Kidney epithelial cell (primary cell): ENCODE measurements at places on chromosomes 7 and 10.
A peak's percentile ranks its signal among the peaks of the same experiment; 100 is the strongest.

- DNase-seq: no peak
Observed at GRCh38 chr10:103479135-103479534, at the start of gene CALHM3. CALHM3 (minus strand) TSS chr10:103479240; CDS start chr10:103479032, 208 bp downstream.

GRCh38 chr10:119306514-119306951 lies 99.2 kb downstream of the GRK5 start:
- no peak for DNase-seq

- DNase-seq: no peak
Observed at GRCh38 chr10:100340948-100341847, 5.8 kb upstream of the SCD start.

- DNase-seq: no peak
Observed at GRCh38 chr10:1398626-1399410, 338.5 kb downstream of the ADARB2 start.

GRCh38 chr7:28564755-28565374 lies 152.5 kb downstream of the CREB5 start:
- DNase-seq: no peak

GRCh38 chr7:5492636-5493020 lies 69.0 kb upstream of the TNRC18 start:
- no peak for DNase-seq

- DNase-seq: peak; percentile 66
Observed at GRCh38 chr7:134470864-134471263, 12.0 kb upstream of the AKR1B1 start.

DNA sequence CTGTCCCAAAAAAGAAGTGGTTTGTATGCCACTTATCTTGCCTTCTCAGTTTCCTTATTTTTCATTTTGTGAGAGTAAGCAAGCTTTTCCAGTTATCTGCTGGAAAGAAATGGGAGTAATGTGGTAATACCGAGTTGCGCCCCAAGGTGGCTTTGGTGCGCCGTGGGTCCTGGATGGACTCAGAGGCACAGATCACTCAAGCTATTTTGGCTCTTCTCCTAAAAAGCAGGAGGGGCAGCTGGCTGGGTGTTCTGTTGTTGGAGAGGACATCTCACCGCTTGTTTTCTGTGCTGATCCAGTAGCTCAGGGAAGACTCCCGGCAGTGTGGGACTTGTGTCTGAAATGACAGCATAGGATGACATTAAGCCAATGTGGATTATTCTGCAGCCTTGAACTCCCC lies 16.4 kb downstream of the PRKRIP1 start:
- no peak for DNase-seq

GRCh38 chr10:79295563-79295962 lies 51.7 kb upstream of the PPIF start:
- no peak for DNase-seq

GRCh38 chr10:84155521-84155920 lies 16.2 kb downstream of the GHITM start:
- DNase-seq: no peak

GRCh38 chr10:10892290-10892875 lies 125.3 kb upstream of the CELF2 start:
- DNase-seq: no peak

DNA sequence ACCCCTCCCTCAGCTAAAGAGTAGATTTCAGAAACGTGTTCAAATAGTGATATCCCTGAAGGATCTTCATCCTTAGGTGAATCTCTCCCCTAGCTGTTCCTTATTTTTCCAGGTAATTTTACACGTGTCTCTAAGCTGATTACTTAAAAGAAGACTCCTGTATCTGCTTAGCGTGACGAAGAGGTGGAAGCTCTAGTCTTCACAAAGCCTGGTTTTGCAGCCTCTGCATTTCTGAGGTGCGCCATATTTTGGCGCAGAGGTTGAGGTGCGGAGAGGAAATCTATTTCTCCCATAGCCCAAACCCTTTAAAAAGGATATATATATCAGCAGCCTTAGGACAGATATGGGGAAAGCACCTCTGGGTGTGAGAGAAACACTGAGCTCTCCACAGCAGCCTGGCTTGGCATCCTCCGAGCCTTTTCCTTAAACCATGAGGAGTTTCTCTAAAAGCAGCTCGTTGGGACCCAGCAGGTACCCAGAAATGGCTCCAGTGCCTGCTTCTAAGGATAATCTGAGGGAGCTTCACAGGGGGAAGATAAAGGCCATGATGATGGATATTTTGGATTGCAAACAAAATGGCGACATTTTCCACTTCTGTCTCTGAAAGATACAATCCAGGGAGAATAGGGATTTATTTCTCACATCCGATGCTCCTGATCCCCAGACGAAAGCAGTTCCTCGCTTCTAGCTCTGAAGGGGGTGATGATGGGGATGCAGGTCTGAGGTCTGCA lies 3.0 kb upstream of the HOXA2 start:
- no peak for DNase-seq

- no peak for DNase-seq
Observed at GRCh38 chr7:155003376-155004214, 671 bp upstream of the PAXIP1 start.

GRCh38 chr7:129670656-129671055 lies 59.1 kb downstream of the NRF1 start:
- DNase-seq: no peak

GRCh38 chr10:88592906-88593305 lies 6.3 kb downstream of the LIPJ start:
- DNase-seq: no peak

DNA sequence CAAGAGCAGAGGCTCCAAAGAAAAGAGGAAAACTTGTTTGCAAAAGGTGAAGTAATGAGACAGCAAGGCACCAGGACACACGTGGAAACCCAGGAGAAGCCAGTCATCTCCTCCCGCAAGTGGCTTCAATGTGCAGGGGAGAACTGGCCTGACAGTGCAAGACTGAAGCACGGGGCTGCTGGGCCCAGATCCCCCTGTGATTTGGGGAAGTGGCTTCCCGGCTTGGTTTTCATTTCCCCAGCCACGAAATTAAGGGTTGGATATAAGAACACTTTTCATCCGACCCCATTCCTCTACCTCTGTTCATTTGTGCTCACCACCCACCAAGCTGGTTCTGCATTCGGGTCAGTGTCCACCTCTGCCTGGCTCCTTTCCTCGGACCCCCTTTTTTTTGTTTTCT lies 306.4 kb downstream of the FGFR2 start:
- no peak for DNase-seq
